ENCODE measurements at places on chromosomes 6 and 20. TPM values are rescaled to one million over a fixed set of nuclear protein-coding genes. Genes with fewer than 3 reads are reported as not detected.

DNA sequence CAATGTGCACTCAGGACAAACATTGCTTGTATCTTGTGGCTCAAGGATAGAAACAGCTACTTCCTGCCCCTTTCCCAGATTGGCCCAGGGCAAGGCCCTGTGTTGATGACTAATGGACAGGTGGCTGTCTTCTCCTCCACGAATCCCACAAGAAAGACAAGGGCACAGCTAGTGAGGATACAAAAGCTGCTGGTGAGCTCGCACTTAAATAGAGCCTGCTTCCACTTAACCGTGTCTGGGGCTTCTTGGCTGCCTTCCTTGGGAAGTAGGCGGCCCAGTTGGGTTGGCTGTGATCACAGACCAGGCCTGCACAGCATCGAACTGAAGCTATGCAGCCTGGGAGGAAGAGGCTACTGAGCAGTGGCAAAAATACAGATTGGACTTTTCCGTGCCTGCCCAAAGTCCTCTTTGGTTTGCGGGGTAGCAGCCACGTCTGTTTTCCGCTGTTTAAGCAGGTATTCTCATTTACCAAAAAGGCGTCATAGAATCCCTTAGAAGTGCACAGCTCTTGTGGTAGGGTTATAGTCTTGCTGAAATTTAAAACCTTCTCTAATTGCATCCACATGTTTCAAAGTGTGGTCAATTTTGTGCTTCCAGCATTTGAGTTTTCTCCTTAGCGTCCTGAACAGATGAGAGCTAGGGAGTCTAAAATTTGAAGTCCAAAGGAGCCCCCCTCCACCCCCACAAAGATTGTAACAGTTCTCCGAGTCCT lies 23.0 kb upstream of the NAA20 start:
- no peak for DNase-seq

The GPSM3 gene
- total RNA-seq = 26.2 TPM

DNA sequence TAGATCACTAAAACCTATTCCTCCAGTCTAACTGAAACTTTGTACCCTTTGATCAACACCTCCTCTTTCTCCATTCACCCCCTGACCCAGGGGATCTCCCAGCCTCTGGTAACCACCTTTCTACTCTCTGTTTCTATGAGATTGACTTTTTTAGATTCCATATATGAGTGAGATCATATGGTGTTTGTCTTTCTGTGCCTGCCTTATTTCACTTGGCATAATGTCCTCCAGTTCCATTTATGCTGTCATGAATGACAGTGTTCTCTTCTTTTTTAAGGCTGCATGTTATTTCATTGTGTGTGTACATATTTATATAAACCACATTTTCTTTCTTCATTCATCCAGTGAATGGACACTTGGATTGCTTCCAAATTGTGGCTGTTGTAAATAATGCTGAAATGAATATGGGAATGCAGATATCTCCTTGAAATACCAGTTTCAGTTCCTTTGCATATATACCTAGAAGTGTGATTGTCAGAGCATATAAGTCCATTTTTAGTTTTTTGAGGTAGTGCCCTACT lies 57.7 kb downstream of the DHX35 start:
- no peak for DNase-seq

The SKIC2 gene
- total RNA-seq = 53.8 TPM

- DNase-seq = no peak
These were observed 96.7 kb upstream of the LAMP5 start for GRCh38 chr20:9417665-9418064.

DNA sequence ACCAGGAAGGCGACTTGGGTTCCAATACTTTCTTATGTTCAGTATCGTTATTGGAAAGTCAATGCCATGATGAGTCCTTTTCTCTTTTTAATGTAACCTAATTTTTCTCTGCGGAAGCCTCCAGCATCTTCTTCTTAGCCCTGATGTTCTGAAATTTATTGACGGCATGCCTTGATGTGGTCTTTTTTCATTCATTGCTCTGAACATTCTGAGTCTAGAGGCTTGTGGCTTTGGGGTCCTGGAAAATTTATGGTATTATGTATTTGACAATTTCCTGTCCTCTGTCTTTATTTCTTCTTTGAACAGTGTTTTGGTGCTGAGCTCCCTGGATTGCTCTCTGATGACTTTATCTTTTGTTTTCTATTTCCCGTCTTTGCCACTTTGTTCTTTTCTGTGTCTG lies 28.7 kb upstream of the MAS1 start:
- no peak for DNase-seq

- DNase-seq = no peak
These were observed 6.0 kb upstream of the VEGFA start for GRCh38 chr6:43763812-43764522.

GRCh38 chr20:57709823-57710799 lies at the start of gene PMEPA1:
PMEPA1 (minus strand) TSS chr20:57710015; CDS start chr20:57709582, 433 bp downstream.
- DNase-seq = peak; percentile 97

The SLC2A10 gene
- total RNA-seq = 13.9 TPM

The SULF2 gene
- 85.8 TPM for total RNA-seq

The BNIP5 gene
- total RNA-seq = not detected

- no peak for DNase-seq
These were observed 107.7 kb downstream of the CD109 start for GRCh38 chr6:73803562-73804241.

DNA sequence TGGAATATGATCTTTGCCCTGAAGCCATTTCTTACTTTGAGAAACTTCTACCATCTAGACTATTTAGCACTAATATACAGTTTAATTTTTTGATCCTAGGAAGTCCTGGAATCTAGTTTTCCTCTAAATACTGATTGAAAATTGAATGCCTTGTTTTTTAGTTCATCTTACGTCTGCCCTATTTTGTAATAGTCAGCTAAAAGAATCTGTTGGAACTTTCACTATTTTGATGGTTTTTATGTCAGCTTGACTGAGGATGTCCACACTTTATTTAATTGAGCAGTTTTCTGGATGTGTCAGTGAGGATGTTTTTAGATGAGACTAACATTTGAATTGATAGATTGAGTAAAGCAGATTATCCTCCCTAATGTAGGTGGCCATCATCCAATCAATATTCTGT lies 8.4 kb downstream of the OR12D2 start:
- DNase-seq = no peak

- DNase-seq = no peak
These were observed 591.4 kb downstream of the RNF144B start for GRCh38 chr6:18978337-18979128.

DNA sequence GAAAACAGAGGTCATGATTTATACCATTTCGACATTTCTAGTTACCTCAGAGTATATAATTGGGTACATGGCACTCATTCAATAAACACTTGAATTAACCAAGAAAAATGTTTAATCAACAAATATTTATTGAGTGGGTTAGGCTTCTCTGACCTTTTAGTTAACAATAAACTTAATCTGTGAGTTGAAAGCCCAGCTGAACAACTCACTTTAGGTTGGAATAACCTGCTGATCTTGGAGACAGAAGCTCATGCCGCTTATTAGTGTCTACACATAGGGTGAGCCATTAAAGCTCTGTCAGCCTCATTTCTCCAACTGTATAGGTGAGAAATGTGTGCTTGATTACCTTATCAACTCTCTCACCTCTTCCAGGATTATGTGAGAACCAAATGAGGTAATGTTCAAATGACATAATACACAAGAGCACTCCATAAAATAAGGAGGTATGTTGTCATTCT lies 98.2 kb upstream of the DTNBP1 start:
- no peak for DNase-seq

DNA sequence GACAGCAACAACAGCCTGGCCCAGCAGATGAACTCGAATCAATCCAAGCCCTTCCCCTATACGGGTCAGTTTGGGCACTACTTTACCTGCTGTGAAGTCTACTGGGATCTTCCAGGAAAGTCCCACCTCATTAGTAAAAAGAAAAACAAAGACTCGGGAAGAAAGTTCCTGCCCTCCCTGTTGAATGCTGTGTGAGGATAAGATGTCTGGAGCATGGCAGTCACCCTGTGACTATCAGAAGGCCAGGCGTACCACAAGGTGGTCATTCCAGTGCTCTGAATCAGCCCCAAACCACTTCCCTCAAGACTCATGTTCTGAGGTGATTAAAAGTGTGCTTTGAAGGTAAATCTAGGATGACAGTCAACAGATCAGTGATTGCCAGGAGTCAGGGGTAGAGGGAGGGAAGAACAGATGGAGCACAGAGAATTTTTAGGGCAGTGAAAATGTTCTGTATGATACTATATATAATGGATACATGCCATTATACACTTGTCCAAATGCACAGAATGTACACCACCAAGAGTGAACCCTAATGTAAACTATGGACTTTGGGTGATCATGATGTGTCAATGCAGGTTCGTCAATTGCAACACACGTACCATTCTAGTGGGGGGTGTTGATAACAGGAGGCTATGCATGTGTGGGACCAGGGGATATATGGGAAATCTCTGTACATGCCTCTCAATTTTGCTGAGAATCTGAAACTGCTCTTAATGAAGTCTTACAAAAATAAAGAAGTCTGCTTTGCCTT lies 14.7 kb downstream of the FKBP1A start:
- no peak for DNase-seq

The SLC22A7 gene
- not detected for total RNA-seq

The OSBPL2 gene
- total RNA-seq = 71.3 TPM

The KIF13A gene
- total RNA-seq = 109 TPM

The C6orf118 gene
- total RNA-seq = not detected

DNA sequence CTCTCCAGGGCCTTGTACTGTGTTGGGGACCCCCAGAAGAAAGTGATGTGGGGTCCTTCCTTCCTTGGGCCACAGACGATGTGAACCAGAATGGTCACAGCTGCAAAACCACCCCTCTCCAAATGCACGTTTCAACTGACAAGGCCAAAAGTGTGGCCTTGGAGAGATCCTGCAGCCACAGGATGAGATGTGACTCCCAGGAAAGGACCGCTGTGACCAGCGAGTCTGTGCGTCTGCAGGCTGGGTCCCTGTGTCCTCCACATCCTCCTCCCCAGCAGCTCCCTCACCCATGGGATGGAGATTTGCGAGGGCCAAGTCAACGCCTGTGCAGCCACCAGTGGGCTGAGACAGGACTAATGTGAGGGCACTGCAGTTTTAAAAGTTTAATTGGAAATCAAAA lies 247.0 kb downstream of the ERMARD start:
- DNase-seq = no peak

DNA sequence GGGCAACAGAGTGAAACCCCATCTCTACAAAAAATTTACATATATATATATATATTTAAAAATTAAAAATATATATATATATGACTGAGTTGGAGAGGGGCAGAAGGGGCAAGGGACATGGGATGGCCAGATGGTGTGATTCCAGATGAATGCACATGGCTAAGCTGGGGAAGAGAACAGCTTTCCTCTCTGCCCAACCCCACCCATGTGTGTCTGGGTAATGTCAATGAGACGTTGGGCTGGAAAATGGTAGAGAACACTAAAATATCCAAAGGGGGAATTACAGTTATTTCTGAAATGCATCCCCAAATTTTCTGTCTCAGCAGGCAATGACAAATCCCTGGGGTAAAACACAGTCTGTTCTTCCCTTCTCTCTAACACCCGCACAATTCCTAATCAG lies 31.2 kb upstream of the CCND3 start:
- no peak for DNase-seq

All from aorta (tissue), 5 donors.